Right renal pelvis (tissue), 4 donors: ENCODE measurements at places on chromosomes 13 and 19.

DNA sequence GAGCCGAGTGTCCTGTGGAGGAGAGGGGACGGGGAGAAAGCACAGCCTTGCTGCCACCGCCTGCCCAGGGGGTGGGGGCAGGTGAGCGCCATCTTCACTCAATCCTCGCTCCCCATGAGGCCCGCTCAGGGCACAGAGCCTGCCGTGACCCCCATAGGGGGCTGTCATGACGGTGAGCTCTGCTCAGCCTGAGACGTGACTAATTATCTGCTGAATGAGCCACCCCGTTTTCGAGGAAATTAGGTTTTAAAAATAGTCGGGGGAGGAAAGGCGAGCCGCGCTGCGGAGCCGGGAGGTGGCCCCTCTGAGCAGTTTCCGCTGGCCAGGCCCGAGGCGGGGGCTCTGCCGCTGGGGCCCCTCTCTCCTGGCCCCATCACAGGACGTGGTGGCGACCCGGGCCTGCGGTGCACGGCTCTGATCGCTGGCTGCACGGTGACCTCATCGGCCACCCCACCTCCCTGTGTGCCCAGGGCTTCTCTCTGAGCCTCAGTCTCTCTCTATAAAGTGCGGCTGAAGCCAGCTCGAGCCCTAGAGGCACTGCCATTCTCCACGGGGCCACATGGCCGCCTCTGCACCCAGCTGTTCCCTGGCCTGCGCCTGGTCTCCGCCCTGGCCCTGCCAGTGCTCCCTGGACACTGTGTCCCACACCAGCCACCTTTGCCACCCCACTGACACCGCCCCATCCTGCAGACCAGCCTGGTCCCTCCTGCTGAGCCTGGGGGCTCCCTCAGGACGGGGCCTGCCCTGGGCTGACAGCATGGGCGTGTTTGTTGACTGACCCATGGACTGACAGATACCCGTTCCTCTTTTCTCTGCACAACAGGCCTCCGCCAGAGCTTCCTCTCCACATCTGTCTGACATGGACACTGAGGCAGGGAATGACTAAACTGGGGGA is 28.3 kb downstream of the PIP5K1C start:
- DNase-seq, result no peak

DNA sequence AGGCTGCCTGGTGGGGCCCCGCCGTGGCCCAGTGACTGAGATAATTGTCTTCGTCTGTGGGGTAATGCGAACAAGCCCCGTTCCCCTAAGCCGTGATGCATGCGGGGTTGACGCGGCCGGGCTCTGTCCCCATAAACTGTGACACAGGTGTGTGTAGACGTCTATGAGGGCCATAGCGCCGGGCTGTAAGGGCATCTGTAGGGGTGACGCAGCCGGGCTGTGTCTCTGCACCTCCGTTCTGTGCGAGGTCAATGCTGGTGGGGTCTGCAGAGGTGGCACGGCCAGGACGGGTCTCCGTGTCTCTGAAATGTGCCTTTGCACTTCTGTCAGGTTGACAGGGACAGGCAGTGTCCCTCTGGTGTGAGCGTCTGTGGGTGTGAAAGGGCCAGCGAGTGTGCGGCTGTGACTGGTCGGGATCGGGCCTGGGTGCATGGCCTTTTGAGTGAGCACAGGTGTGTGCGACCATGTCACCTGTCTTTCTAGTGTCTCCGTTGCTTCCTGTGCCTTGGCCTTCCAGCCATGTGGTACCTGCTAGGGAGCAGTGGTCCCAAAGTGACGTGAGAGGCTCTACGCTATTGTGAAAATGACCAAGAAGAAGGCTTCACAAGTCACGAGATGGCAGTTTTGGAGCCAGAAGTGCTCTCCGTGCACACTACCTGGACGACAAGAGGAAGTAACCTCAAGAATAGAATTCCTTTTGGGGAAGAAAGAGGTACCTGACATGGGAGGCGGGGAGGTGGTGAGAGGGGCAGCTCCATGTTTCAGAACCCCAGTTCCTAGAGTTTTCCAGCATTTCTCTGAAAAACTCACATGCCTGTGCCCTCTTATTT is 16.4 kb upstream of the ZNF331 start:
- DNase-seq, result no peak

- DNase-seq, result no peak
These were observed 33.9 kb upstream of the LATS2 start for GRCh38 chr13:21095311-21095710.

DNA sequence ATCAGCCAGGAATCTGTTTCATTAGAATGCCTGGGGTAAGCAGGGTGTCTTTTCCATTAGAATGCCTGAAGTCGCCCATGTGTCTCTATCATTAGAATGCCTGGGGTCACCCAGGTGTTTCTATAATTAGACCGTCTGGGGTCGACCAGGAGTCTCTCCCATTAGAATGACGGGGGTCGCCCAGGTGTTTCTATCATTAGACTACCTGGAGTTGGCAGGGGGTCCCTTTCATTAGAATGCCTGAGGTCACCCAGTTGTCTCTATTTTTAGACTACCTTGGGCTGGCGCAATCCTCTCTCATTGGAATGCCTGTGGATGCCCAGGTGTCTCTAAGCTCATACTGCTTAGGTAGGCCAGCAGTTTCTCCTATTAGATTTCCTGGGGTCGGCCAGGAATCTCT is 1447.6 kb downstream of the UQCRFS1 start:
- no peak for DNase-seq

- DNase-seq, result no peak
These were observed 8.3 kb downstream of the GNA11 start for GRCh38 chr19:3102239-3103140.
